ENCODE measurements at places on chromosomes 6 and 20.

DNA sequence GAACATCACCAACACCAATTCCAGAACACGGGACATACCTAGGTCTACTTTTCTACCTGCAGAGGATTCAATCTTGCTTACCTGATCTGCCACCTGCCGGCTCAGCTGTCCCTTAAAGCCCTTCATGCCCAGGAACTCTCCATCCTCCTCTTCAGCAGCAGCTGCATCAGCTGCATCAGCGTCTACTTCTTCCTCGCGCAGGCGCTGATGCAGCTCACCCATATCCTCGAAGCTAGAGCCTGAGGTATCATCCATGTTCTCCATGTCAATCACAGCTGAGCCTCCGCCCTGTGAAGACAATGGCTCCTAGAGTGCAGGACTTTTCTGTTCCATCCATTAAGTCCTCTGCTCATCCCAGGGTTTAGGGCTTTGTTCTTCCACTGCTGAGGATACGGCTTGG lies 918 bp downstream of the YIPF3 start:
- no peak for DNase-seq

DNA sequence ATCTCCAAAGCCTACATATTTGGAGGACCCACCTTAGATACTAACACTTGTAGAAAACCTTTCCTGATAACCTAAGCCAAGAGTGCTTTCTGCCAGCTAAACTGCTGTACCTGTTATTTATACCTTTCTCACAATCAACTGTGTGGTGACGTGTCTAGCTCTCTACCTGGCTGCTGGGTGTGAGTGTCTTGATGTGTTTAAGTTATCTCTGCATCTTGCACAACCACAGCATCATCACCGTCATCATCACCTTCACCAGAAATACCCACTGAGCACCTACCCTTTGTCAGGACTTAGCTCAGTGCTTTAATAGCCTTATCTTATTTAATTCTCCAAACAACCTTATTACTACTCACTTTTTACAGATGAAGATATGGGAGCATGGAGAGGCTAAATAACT lies 431.3 kb downstream of the MAFB start:
- no peak for DNase-seq

GRCh38 chr6:129492260-129492659 lies 217.7 kb downstream of the ARHGAP18 start:
- DNase-seq: no peak

GRCh38 chr6:154579485-154579884 lies 69.0 kb upstream of the CNKSR3 start:
- DNase-seq: no peak
